Activated effector memory CD4-positive, alpha-beta T cell treated with Interleukin-2 at 50 U/mL for 16 hours (primary cell): ENCODE measurements at places on chromosomes 7 and 10.

DNA sequence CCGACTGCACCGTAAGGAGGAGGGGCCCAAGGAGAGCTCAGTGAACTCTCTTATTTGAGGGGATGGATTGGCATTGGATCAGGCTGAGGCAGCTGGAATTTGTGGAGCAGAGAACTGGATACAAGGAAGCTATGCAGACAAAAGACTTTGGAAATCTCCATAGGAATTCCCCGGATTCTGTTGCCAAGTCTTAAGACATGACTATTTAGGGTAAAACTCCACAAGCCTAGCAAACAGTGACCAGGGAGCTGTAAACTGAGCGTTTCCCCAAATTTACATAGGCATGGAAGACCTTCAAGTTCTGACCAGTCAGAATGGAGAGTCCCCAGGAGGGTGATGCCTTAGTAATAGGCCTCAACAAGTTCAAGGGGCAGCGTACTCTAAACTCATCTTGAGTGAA, 82.5 kb upstream of the PCBD1 start:
- DNase-seq, result no peak

GRCh38 chr7:73865738-73866445, 4.9 kb downstream of the TMEM270 start:
- DNase-seq, result no peak

DNA sequence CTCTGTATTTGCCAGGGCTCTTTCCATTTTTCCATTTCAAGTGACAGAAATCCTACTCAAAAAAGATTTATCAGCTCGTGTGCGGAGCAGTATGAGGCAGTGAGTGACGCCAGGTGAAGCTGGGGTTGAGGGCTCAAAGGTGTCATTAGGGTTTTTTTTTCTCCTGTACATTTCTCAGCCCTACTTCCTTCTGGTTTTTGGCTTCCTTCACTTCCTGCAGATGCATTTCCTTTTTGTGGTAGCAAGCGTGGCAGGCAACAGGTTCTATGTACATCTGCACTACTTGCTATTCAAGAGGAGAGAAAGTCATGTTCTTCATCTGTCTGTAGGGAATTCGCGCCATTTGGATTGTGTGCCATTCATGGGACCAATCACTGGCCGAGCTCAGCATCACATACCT, 52.8 kb upstream of the AOAH start:
- peak; percentile 28 for DNase-seq

DNA sequence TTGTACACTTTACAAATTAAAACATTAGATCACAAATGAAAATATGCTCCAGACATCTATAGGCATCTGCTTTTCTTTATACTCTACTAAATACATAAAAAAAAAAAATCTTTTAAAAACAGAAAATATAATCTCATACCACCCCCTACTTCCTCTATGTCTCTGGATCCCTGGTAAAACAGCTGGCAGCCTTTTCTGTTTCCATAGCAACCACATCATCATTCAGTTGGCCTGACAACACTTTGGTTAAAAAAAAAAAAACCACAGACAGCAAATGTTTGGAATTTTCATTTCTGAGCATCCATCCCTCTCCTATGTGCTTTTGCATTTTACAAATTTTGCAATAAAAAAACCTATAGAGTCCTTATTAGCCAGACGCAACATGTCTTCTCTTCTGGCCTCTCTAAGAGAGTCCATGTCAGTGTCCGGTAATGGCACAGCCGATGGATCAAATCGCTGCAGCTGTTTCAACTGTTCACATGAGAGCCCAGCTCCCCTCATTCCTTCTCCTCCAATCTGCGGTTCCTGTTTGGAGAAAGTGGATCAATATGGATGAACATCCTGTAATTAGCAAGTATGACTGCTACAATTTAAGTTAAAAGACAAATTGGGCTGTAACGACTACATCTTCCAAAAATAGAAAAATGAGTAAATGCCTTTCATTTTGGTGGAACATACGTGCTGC, 105.6 kb downstream of the NSUN6 start:
- no peak for DNase-seq
